ENCODE measurements at places on chromosomes 12 and 14. TPM values are rescaled to one million over a fixed set of nuclear protein-coding genes. Genes with fewer than 3 reads are reported as not detected.

GRCh38 chr14:98633380-98633779 is 638.6 kb downstream of the BCL11B start:
- peak; percentile 7 for DNase-seq

- DNase-seq: no peak
These were observed 1.3 kb downstream of the KRT78 start for GRCh38 chr12:52847335-52848102.

DNA sequence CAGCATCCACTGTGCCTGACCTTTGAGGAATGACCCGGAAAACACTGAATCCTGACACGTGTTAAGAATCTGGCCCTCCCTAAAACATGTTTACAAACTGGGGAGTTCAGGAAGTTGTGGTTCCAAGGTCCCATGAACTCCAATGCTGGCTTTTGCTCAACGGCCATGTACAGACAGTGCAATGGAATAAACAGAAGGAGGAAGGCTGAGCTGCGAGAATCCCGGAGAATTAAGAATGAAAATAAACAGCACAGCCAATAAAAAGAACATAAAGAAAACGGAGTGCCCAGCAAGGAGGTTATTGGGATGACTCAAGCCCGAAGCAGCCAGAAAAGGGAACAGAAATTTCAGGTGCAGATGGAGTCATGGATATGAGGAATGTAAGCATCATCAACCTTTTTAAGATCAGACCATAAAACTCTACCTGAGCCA is 32.3 kb downstream of the BCL11B start:
- DNase-seq: no peak

- no peak for DNase-seq
These were observed 835 bp downstream of the VEZT start for GRCh38 chr12:95218150-95219133.

- peak; percentile 8 for DNase-seq
These were observed 552.3 kb downstream of the SLC16A7 start for GRCh38 chr12:60148109-60148508.

GRCh38 chr14:105100910-105101309 is 35.7 kb upstream of the GPR132 start:
- no peak for DNase-seq

DNA sequence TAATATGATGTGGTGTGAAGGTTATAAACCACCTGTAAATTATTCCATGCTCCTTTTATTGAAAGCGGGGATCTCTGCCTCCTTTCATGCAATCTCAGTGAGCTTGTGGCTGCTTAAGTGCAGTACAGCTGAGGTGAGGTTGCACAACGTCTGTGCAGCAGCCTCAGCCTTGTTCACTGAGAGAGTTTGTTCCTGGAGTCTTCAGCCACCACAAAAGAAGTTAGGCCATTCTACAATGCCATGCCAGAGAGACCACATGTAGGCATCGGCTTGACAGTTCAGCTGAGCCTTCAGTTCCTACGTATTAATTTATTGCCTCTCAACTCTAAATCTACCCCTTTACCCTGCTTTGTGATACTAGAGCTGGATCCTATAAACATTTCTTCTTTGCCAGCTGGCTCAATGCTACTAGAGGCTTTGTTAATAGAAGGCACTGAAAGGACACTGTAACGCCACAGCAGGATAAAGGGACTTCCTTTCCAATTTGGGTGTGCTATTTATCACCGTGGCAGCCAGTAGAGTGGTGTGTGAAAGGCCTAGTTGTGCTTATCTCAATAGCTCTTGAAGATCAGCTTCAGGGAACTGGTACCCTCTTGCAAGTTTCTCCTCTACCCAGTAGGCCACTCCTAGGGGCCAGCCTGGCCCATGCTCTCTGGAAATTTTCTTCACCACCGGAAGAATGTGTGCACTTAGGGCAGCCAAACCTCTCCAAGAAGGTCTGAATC is 337.7 kb downstream of the IPO8 start:
- no peak for DNase-seq

DNA sequence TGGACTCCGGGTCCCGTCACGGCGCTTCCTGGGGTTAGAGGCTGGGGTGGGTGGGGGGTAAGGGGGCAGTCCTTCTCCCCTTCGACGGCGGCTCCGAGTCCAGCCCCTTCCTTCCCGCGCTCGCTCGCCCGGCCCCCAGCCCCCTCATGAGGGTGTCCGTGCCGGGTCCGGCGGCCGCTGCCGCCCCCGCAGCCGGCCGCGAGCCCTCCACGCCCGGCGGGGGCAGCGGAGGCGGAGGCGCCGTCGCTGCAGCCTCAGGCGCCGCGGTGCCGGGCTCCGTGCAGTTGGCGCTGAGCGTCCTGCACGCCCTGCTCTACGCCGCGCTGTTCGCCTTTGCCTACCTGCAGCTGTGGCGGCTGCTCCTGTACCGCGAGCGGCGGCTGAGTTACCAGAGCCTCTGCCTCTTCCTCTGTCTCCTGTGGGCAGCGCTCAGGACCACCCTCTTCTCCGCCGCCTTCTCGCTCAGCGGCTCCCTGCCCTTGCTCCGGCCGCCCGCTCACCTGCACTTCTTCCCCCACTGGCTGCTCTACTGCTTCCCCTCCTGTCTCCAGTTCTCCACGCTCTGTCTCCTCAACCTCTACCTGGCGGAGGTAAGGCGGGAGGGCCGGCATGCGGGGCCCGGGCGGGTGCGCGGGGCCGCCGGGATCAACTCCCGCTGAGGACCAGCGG is 500 bp downstream of the GPR137C start:
- peak; percentile 68 for DNase-seq

DNA sequence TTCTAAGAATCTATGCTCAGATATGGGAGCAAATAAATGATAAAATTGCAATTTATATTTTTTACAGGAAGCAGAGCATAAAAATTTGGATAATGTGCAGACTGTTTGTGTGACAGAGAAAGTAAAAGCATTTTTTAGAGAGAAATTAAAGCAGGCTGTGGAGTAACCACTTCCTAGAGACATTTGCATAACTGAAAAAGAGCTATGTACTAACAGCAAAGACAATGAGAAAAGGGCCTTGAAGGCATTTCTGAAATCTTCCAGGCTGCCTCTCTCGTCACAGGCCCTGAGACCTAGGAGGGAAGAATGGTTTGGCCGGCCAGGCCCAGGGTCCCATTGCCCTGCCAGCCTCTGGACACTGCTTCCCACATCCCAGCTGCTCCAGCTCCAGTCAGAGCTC is 247.2 kb downstream of the ALX1 start:
- DNase-seq: no peak

- DNase-seq: no peak
These were observed 11.6 kb upstream of the PTPRB start for GRCh38 chr12:70648831-70649230.

- DNase-seq: peak; percentile 27
These were observed 24.4 kb upstream of the DUSP16 start for GRCh38 chr12:12586879-12587675.

The FIGNL2 gene
- polyA plus RNA-seq: 1.1 TPM

The CLEC4D gene
- not detected for polyA plus RNA-seq

The TEAD4 gene
- 12.7 TPM for polyA plus RNA-seq

The BCL11B gene
- 0.50 TPM for polyA plus RNA-seq

The SSTR1 gene
- 7.1 TPM for polyA plus RNA-seq

The MSRB3 gene
- 17.1 TPM for polyA plus RNA-seq

The NR4A1 gene
- 131 TPM for polyA plus RNA-seq
